Kidney glomerular epithelial cell (primary cell): ENCODE measurements at places on chromosomes 7 and 10.

GRCh38 chr7:47453093-47454061 is 128.5 kb downstream of the TNS3 start:
- DNase-seq = peak; percentile 39

- DNase-seq = no peak
Measured at GRCh38 chr10:110268971-110269370, 35.7 kb downstream of the SMNDC1 start.

GRCh38 chr7:7972922-7973594 is 4.5 kb downstream of the GLCCI1 start:
- DNase-seq = no peak

DNA sequence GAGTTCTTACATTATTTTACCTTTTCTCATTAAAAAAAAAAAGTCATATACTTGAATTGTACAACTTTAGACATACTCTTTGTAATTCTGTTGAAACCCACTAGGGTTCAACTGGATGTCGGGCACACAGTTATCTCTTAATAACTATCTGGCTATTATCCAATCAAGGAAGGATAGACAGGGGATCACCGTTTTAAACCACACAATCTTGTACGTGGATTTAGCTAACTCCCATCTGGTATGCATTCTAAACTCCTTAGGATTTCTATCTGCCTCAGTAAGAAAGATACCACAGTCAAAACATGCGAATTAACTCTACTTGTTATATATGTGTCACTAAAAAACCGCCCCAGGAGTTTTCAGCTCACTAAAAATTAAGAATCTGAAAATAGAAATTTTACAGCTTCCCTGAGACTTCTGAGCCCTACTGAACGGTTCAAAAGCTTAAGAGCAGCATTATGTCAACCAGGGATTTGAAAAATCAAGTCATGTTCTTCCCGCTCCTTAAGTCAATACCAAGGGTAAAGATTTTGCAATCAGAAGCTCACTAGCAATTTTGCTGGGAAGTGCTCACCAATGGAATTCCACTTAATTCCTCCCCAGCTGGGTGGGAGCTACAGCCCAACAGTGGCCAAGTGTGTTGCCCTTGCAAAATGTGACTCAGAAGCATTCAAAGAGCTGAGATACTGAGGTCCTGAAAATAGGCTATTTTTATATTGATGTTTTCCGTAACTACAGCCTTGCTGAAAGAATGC is 267.0 kb downstream of the FRMD4A start:
- no peak for DNase-seq

GRCh38 chr10:24873281-24873683 is 79.1 kb downstream of the PRTFDC1 start:
- DNase-seq = peak; percentile 19

- no peak for DNase-seq
Measured at GRCh38 chr10:58107506-58107905, 160.2 kb downstream of the IPMK start.

- DNase-seq = no peak
Measured at GRCh38 chr7:157609932-157610640, 273.3 kb downstream of the DNAJB6 start.

DNA sequence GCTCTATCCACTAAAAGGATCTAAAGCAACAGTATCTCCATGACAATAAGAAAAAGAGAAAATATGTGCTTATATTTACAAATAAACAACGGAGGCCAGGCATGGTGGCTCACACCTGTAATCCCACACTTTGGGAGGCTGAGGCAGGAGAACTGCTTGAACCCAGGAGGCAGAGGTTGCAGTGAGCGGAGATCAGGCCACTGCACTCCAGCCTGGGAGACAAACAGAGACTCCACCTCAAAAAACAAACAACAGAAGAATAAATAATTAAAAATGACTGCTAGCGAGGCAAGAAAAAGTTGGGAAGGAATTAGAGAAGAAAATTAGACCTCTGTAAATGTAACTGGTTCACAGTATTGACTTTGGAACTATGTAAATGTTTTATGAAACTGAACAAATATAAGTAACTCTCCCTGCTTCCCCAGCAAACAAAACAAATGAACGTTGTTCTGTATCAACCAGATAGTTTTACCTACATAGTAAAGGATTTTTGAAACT is 17.1 kb downstream of the TRIM24 start:
- no peak for DNase-seq

DNA sequence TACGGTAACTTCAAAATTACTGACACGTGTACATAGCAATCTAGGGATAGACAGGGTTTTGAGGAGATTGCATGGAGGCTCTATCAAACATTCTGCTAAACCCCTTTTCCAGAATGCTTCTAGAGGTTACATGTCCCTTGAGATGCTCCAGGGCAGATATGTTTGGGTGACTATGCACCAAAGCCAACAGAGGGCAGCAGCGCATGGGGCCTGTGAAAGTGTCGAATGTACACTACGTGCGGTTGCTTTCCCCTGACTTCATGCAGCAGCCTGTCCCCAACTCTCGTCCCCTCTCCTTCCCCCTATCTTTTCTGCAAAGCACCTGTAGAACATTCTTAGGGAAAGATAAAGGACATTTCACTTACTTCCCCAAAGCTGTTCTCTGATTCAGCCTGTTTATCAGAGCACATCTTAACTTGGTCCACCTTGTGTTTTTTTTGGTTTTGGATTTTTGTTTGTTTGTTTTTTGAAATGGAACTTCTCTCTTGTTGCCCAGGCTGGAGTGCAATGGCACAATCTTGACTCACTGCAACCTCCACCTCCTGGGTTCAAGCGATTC is 90.2 kb downstream of the UBE3C start:
- DNase-seq = no peak

DNA sequence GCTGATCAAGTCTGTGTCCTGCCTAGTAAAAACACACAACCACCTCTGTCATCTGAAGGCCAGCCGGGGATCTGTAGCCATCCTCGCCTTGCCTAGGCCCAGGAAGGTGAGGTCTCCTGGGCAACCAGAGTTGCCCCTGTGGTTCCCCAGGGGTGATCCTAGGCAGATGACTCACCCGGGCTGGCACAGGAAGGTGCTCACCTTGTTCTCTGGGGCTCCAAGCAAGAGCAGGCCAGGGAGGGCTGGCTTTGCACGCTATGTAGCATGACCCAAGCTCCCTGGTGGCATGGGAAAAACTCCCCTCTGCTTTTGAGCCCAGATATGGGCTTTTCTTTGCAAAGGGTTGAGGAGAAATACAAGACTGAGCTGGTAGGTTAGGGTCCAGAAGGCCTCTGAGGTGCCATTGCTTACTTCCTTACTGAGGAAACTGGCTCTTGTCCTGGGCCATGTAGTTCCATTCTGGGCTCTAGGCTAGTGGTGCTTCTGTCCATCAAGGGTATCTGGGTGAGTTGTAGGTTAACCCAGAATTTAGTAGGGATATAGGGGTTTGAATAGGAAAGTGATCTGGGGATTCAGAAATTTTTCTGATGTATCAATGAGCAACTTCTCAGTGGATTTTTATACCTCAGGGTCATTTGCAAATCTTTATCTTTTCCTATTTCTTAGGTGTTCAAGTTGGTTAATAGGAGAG is 112.0 kb downstream of the NT5C2 start:
- DNase-seq = no peak

DNA sequence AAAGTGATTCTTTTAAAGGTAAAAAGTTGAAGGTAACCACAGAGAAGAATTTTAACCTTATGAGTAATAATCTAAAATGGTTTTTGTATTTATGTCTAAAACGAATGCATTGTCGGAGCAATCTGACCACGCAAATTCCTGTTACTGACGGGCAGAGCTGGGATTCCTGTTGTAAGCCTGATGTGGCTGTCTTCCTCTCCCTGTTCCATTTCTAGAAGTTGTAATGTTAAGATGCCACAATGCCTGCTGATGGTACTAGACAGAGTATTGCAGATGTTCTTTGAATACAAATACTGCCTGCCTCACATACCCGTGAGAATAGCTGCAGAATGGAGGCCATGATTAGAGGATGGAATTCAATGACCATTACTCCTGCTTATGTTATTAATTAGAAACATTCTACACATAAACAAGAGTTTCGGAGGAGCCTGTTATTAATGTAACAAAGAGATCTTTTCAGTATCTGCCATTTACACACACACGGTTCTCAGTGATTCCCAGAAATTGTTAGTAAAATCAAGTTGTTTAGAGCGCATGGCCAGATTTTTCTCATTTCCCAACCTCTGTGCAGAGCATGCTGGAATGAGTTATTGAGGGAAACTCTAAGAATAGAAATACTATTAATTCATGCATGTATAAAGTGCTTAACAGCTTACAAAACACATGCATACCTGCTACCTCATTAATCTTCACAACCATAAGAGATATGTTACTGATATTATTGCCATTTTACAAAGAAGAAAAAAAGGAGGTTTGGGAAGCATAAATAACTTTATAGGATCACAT is 196.8 kb downstream of the PTN start:
- peak; percentile 94 for DNase-seq

DNA sequence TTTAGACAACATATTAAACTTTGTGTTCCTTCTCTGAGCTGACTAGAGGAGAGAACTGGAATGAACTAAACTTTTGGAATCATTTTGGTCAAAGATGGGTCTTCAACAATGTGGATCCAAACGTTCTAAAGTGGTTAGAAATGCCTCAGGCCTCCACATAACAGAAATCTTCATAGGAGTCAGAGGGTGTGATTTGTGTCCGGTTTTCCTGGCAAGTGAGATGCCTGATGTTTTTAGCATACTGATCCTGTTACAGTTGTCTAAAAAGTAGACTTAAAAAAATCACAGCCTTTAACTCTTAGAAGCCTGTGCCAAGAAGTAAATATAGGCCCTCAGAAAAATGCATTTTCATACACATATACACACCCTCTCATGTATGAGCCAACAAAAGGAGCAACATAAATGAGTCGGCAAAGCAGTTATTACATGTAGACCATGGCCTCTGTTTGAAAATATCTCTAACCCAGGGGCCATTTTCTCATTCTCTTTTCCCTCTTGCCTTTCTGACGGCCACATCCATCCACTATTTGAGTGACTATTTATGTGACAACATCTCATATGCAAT is 64.5 kb downstream of the ST7 start:
- DNase-seq = no peak

GRCh38 chr10:77116904-77117303 is 520.7 kb downstream of the KCNMA1 start:
- DNase-seq = no peak

- peak; percentile 13 for DNase-seq
Measured at GRCh38 chr10:15169555-15170401, 1.3 kb upstream of the NMT2 start.

DNA sequence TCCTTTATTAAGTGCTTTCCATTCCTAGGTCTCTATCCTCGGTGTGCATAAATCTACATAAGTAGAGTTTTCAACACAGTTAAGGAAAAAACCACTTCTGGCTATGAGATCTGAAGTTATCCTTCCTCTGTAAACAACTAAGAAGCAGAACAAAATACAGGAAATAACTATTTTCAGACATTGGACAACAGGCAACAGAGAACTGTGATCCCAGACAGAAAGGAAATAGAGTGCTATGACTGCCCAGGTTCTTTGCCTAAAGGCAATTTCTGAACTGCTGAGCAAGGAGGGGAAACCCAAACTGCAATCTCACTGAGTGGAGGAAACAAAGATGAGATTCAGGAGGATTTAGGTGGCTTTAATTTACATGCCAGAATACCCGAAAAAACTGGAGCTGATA is 285.4 kb downstream of the SNX13 start:
- no peak for DNase-seq
